ENCODE measurements at places on chromosomes 2 and 18. TPM values are rescaled to one million over a fixed set of nuclear protein-coding genes. Genes with fewer than 3 reads are reported as not detected.
A peak's percentile ranks its signal among the peaks of the same experiment; 100 is the strongest.

DNA sequence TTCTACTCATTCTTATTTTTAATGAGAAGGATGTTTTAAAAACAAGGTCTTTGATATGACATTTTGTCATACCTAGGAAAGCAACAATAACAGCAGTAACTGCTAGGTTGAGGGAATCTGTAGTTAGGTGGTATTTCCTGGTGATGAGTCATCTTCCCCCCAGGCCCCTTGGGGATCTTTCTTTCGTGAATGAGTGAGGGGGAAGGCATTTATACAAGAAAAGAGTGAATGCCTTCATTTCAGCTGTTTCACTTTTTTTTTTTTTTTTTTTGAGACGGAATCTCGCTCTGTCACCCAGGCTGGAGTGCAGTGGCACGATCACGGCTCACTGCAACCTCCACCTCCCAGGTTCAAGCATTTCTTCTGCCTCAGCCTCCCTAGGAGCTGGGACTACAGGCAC, 108.6 kb downstream of the MAP4K4 start:
- no peak for DNase-seq

DNA sequence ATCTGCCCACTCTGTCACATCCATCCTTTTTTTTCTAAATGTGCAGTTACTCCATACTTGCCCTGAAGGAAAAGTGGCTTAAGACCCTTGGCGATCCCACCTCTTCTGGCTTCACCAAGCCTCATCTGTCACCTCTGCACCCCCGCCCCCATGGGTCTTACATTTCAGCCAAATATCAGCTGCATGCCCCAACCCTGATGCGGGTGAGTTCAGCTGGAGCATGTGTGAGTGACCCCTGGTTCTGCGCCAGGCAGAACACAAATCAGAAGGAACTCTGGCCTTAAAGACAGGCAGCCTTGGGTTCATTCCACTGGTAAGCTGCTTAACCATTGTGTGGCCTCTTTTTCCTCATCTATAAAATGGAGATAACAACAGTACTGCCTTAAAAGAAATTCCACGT, 194.7 kb downstream of the KLHL29 start:
- peak; percentile 29 for DNase-seq

DNA sequence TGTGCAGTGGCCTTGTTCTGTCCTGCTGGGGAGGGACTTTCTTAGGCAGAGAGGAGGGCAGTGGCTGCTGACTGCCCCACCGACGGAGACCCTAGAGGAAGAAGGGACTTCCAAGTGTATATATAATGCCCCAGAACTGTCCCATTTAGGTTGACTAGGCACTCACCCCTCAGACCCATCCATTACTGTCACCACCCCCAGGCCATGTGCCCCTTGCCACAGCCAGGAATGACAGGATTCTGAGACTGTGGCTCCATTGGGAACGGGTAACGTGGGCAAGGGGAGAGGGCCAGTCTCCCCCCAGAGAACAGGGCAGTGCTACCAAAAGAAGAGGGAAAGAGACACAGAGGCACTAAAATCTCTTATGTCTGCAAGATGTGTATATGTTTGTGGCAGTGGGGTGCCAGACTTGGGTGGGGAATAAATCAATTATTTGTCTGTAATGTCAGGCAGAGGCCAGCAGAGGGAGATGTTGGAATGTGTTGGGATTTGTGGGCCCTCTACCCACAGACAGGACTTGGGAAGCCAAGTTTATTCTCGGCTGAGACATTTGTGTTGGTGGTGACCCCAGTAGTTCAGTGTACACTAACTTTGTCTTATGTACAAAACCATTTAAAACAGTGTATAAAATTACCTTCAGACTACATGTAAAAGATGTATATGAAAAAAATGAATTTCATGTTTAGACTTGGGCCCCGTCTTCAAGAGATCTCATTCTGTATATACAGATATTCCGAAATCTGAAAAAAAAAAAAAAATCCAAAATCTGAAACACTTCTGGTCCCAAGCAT, 24.0 kb upstream of the TMEM37 start:
- no peak for DNase-seq

DNA sequence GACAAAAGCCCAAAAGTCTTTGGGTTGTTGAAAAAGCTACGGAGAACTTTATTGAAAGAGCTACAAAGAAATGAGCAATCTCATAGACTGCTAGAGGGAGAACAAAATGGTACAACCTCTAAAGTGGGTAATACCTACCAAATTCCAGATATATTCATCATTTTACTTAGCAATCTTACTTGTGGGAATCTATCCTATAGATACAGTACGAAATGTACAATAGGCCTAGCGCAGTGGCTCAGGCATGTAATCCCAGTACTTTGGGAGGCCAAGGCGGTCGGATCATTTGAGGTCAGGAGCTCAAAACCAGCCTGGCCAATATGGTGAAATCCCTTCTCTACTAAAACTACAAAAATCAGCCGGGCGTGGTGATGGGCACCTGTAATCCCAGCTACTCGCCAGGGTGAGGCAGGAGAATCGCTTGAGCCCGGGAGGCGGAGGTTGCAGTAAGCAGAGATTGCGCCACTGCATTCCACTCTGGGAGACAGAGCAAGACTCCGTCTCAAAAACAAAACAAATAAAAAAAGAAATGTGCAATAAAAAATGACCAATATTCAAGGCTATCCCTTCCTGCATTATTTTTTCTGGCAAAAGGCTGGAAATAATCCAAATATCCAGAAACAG, 10.1 kb downstream of the EXOC6B start:
- no peak for DNase-seq

TUBB8B gene
- not detected for total RNA-seq

- no peak for DNase-seq
These were observed 32.7 kb upstream of the DNMT3A start for GRCh38 chr2:25374411-25374810.

DNA sequence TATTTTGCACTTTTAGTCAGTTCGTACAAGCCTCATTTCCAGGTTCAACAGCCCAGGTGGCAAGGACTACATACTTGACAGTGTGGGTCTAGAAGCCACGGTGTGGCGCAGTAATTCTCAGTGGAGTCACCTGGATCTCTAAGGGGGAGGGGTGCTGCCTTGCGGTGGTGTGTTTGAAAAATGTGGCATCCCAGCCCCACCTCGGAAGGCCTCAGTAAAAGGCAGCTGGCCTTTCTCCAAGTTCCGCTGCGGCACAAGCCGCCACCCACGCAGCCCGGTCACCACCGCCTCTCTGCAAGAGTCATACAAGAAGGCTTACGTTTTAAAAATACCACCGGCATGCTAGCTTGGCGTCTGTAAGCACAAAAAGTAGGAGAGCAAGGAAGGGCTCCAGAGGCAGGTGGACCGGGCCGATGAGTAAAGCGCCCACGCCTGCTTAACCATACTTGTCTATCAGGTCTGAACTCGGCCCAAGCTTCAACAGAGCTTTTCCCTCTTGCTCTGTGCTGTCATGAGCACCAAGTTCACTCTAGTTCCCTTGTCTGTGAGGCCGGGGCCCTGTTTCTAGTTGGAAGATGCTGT, 49.5 kb downstream of the SPRED2 start:
- DNase-seq: peak; percentile 84

- DNase-seq: no peak
These were observed 51.7 kb downstream of the CABYR start for GRCh38 chr18:24190590-24190989.

- DNase-seq: no peak
These were observed 12.4 kb upstream of the GNLY start for GRCh38 chr2:85681776-85682175.

DNA sequence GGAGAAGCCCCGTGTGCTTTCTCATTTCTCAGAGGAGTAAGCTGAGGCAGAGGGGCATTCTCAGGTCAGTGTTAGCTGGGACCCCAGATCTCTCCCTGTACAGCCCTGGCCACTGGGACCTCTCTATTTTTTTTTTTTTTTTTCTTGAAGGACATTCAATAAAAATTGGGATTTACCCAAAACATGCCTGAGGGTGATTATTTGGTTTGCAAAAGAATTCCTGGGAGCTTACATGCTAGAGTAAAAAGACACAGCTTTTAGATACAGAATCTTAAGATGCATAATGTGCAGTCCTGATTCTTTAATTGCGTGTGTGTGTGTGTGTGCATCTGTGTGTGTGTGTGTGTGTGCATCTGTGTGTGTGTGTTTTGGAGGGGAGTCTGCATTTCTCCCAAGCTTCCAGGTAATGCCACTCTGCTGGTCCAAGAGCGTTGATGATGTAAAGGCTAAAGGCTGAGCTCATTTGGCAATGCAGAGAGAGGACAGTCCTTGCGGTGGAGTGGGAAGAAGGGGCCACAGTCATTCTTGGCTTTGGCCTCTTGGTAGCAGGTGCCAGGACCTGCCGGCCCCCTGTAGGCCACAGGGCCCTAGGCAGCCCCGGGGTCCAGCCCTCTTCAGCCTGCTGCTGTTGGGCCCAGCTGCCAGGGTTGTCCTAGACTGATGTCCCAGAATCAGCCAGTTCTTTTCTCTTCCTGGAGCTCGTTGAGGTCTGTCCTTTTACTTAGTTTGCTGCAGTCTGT, 74.1 kb upstream of the MCFD2 start:
- no peak for DNase-seq

BIRC6 gene
- total RNA-seq: 32.9 TPM

GRCh38 chr2:221437056-221437455, 135.0 kb downstream of the EPHA4 start:
- DNase-seq: no peak

DNA sequence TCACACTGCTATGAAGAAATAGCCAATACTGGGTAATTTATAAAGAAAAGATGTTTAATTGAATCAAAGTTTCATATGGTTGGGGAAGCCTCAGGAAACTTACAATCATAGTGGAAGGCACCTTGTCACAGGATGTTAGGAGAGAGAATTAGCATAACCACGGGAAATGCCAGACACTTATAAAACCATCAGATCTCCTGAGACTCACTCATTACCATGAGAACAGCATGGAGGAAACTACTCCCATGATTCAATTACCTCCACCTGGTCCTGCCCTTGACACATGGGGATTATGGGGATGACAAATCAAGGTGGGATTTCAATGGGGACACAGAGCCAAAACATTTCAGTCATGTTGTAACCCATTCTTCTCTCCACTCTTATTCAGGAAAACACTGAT, 472.9 kb upstream of the FSIP2 start:
- DNase-seq: no peak

GRCh38 chr2:66438498-66438833, 3.5 kb downstream of the MEIS1 start:
- DNase-seq: no peak

GRCh38 chr18:154151-154550, 4.2 kb upstream of the USP14 start:
- DNase-seq: no peak

GRCh38 chr18:58639751-58640427, 11.0 kb upstream of the ALPK2 start:
- DNase-seq: no peak

DNA sequence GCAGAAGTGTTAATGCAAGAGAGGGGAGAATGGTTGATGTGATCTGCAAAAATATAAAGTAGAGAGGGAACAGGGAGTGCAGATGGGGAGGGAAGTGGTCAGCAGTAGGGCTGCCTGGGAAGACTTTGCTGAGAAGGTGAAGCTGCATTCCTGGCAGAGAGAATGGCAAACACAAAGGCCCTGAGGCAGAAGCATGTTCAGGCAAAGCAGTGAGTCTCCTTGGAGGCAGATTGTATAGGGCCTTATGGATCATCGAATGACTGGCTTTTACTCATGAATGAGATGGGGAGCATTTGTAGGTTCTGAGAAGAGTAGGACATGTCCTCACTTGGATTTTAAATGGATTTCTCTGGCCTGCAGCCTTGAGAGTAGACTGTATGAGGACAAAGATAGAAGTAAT, 9.5 kb downstream of the ITGA6 start:
- DNase-seq: no peak

GAREM2 gene
- total RNA-seq: 1.3 TPM

TRIP12 gene
- total RNA-seq: 164 TPM

ASTL gene
- total RNA-seq: not detected

DNA sequence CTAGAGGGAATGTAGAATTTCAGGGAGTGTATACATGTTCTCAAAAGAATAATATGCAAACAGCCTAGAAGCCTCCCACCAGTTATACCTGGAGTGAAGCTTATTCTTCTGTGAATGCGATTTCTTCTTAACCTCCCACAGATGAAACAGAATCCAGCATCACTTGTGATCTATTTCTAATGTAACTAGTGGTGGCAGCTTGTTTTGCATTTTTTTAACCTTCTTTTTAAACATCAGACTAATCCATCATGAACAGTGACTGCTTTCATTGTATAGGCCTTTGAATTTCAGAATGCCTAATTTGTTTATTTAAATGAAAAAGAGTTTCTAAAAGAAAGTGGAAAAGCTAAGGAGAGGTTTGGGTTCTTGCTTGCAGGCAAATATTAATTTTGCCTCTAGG, 85.7 kb upstream of the EPHA4 start:
- DNase-seq: no peak

PDE6D gene
- total RNA-seq: 14.7 TPM

DNA sequence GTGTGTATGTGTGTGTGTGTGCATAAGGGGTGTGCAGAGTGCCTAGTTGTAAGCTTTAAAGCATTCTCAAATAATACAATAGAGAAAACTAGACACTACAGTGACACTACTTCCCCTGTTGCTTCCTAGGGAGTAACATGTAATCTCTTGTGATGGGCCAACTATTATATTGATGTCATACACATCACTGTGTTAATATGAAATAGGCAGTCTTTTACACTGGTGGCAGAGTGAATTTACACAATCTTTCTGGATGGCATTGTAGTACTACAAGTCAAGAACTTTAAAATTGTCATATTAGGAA, 488.0 kb upstream of the ZEB2 start:
- DNase-seq: no peak

DNA sequence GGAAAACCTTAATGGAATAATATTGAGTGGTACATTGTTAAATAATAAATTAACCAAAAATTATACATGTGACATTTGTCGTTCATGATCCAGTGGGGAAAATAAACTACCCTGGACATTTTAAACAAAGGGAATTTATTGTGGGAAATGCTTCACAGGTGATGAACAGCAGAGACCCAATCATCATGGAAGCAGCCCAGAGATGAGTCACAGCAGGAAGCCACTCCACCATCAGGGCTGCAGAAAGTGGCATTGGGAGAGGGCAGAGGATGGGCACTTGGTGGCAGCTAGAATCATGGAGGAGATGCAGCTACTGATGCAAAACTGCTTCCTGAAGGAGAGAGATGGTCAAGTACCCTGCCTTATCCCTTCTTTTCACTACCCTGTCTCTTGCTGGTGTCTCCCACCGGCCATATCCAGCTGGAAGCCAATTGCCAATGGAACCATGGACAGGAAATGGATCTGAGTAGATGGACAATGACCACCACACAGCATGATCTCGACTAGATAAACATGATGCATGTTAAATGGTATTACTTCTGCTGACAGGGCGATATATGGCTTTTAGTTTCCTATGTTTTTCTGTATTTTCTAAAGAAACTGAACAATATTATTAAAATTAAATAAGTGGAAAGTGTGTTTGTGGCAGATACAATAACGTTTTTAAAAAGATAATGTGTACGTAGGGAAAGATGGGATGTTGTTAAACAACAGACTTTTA, 139.8 kb downstream of the RPIA start:
- no peak for DNase-seq

DNA sequence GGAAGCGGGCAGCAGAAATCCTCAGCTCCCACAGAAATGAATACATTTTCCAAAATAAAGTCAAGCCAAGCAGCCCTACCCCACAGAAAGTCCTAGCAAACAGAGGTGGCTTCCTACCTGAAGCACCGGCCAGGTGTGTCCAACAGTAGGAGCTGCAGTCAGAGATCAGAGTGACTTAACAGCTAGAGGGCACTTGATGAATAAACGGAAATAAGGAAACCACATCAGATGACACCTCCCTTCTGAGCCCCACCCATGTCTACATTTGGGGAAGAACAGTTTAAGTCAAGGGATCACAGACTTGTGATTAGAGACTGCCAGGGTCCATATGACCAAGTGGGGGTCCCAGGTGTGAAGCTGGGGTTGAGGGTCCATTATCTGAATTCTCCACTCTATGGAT, at the start of gene CXCR1:
TSS of gene CXCR1 (minus strand) at position 172 of the 400 bp plus-strand sequence. CDS start 1,751 bp downstream, outside the sequence.
- DNase-seq: no peak

Data from Right ventricle myocardium superior (tissue), 1 donor.